Esophagus squamous epithelium (tissue), 5 donors: ENCODE measurements at places on chromosomes 3 and 15.

DNA sequence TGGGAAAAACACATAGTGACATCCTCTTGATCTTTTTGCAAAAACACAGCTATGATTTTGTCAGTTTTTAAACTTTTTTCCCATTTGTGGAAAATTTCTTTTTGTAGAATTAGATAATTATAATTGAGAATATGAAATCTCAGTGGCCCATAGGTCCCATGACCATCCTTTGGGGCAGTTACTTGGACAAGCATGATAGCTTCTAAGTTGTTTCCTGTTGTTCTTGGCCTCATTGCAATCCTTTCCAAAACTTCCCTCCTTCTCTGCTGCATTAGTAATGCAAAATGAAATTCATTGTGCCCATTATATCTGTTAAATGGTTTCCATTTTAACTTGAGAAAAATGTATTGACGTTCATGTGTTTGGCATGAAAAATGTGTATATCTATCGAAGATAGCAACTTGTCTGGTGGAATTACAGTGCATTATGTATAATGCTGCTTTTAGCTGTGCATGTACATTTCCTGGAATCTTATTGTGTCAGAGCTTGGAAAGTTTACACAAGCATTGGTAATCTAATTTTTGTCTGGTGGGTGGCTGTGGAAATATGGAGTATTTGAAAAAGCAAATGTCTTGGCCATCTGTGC lies 70.0 kb downstream of the MDFIC2 start:
- no peak for DNase-seq

- no peak for DNase-seq
These were observed 29.7 kb downstream of the BUB1B start for GRCh38 chr15:40190591-40190990.

- DNase-seq = no peak
These were observed 23.4 kb downstream of the VPS39 start for GRCh38 chr15:42184736-42185135.

DNA sequence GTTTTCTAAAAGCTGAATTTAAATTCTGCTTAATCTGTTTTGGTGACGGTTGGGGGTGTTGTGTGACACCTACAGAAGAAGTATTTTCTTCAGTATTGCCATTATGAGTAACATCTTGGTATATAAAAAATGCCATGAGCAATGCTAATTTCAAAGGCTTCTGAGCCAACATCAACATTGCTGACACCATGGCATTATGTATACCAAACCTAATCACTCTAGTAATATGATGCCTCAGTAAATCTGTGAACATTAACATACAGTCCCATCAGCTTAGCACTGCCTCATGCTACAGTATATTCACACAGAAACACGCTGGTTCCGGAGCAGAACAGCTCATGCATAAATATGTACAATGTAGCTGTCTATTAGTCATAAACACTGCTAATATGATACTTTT lies 75.8 kb downstream of the ZPLD1 start:
- DNase-seq = no peak

GRCh38 chr3:171778493-171778892 lies 31.8 kb downstream of the PLD1 start:
- no peak for DNase-seq

DNA sequence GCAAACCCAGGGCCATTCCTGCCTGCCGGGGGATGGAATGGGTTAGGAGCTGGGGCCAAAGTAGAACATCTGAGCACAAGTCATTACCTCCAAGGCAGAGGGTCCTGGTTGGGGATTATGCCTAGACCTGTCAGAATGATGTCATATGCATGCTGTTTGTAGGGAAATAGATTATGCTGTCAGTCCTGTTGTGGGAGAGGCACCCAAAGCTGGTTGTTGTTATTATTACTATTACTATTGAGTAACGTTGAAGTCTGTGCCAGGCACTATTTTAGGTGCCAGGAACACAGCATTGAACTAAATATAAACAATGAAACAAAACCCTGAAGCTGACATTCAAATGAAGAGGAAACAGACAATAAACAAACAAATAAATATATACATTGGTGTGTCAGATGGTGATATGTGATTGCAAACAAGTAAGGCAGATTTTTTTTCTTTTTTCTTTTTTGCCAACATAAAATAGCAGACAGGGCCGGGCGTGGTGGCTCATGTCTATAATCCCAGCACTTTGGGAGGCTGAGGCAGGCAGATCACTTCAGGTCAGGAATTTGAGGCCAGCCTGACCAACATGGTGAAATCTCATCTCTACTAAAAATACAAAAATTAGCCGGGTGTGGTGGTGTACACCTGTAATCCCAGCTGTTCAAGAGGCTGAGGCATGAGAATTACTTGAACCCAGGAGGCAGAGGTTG lies 2.0 kb downstream of the P4HTM start:
- DNase-seq = no peak

- DNase-seq = no peak
These were observed 109.7 kb downstream of the LRRC49 start for GRCh38 chr15:71002316-71002715.

DNA sequence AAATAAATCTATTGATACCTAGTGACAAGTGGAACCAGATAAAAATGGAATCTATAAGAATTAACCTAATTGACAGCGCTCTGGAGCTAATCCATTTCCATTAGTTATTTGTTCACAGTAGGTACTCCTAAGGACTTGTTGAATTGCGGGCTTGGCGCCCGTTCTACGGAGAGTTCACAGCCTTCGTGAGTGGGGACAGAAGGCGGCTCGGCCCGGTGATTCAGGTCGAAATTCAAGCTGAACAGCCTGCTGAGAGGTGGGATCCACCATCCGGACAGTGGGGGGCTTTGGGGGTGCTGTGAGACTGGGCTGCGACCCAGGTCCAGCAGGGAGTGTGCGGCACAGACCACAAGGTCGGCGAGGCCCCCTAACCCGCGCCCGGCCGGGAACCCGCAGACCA lies 779 bp upstream of the CTNNB1 start:
- DNase-seq = no peak

- DNase-seq = no peak
These were observed 198.9 kb downstream of the KCNMB2 start for GRCh38 chr3:178735032-178735674.

DNA sequence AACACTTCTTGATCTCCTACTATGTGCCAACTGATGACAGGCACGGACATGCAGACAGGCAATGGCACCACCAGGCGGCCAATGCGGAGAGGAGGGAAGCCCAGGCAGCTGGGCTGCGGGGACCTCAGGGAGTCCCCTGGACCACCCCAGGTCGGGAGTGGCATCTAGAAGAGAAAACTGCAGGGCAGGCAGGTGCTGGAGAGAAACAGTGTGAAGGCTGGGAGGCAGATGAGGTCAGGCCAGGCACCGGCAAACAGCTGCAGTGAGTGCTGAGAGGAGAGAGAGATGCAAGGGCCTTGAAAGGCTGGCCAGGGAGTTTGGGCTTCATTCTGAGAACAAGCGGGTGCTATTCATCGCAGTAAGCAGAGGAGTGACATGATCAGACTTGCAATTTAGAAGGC lies 29.1 kb downstream of the SLC6A1 start:
- DNase-seq = no peak

GRCh38 chr15:98812716-98813446 lies 164.5 kb downstream of the IGF1R start:
- DNase-seq = no peak

- no peak for DNase-seq
These were observed 132.2 kb downstream of the GREM1 start for GRCh38 chr15:32849769-32850668.

GRCh38 chr3:102195198-102195948 lies 239.4 kb upstream of the ZPLD1 start:
- no peak for DNase-seq

- DNase-seq = no peak
These were observed 69.4 kb downstream of the SRGAP3 start for GRCh38 chr3:9179826-9180763.

GRCh38 chr3:111070772-111071256 lies 802 bp upstream of the NECTIN3 start:
- no peak for DNase-seq

DNA sequence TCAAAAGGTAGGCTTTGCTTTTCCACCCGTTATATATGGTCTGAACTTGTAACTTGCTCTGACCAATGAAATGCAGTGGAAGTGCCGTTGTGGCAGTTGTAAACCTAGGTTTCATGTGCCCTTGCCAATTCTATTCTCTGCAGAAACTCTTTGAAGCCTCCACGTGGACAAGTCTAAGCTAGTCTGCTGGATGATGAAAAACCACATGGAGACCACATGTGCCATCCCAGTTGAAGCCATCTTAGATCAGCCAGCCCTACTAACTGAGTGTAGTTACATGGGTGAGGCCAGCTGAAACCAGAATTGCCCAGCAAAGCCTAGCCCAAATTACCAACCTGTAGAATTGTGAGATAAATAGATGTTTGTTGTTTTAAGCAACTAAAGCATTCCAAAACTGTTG lies 183.7 kb upstream of the KCNH8 start:
- DNase-seq = no peak

GRCh38 chr15:89089316-89090230 lies 1.3 kb downstream of the ABHD2 start:
- DNase-seq = no peak

DNA sequence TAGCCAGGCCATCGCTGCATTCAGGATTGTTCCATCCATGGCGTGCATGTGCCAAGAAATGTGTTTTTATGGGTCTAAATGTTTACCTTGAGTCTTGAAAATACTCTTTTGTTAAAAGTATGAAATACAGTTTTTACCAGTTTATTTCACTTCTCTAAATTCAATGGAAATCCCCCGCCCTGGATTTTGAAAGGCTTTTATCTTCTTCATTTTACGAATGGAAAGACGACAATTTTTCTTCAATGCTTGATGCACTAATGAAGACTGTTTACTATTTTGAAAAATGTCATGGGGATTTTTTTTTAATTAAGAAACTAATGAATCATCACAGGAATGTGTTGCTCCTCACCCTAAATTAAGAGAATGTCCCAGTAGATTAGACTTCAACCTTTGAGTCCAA lies 83.5 kb downstream of the FAM81A start:
- no peak for DNase-seq

DNA sequence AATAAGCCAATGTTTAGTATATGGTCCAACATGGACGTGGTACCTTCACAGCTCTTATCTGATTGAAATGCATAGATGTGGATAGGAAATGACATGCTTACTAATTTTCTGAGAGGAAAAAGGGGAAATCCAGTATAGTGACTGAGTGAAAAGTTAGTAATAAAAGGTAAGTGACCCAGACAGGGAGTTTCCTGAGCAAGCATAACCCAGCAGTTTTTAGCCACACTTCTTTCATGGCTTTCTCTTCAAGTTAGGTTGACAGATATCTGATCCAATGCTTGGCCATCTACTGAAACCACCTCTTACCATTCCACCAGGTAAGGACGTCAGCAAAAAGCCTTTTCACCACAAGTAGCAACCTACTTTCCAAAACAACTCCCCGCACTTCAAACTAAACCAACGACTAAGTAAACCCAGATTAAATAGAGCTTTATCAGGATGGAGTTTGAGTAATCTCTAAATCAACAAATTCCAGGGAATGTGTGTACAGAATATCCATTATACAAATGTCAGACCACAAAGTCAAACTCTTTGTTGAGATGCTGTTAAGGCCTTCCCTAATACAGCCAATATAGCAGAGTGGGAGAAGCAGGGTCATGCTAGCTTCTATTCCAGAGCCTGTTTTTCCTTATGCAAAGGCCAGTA lies 329.7 kb downstream of the RORA start:
- no peak for DNase-seq
